ENCODE measurements at places on chromosomes 5 and 9. TPM values are rescaled to one million over a fixed set of nuclear protein-coding genes. Genes with fewer than 3 reads are reported as not detected.

DNA sequence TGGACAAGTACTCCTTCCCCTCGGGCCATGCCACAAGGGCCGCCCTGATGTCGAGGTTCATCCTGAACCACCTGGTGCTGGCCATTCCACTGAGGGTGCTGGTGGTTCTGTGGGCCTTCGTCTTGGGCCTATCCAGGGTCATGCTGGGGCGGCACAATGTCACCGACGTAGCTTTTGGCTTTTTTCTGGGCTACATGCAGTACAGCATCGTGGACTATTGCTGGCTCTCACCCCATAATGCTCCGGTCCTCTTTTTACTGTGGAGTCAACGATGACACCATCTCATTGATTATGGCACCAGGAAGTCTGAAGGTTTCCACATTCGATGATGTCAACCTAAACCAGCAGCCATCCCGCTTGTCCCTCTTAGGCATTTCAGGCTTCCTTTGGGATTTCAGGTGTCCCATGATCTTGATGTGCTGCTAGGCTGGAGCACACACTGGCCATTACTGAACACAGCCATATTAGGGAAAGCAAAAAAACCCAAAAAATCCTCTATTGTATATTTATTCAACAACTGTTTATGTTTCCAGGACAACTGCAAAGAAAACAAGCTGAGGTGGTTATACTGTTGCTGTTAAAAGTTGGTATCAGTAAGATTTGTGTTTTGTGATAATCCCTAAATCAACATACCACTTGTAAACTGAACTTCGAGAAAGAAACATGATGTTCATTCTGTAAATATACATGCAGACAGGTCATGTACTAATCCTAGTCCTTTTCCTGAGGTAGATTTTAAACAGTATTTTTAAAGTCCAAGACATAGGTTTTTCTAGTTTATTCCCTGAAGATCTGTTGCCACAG, 1.1 kb downstream of the PLPP6 start:
- no peak for DNase-seq

GRCh38 chr5:101535626-101536025, 632.5 kb upstream of the ST8SIA4 start:
- DNase-seq = no peak

GRCh38 chr5:14292766-14293658, 149.9 kb downstream of the TRIO start:
- no peak for DNase-seq

GRCh38 chr9:38390442-38390841, 2.1 kb upstream of the ALDH1B1 start:
- DNase-seq = no peak

- DNase-seq = no peak
These were observed 9.1 kb downstream of the PIK3R1 start for GRCh38 chr5:68224509-68225187.

GRCh38 chr9:19967888-19968459, 179.1 kb upstream of the SLC24A2 start:
- DNase-seq = no peak

DNA sequence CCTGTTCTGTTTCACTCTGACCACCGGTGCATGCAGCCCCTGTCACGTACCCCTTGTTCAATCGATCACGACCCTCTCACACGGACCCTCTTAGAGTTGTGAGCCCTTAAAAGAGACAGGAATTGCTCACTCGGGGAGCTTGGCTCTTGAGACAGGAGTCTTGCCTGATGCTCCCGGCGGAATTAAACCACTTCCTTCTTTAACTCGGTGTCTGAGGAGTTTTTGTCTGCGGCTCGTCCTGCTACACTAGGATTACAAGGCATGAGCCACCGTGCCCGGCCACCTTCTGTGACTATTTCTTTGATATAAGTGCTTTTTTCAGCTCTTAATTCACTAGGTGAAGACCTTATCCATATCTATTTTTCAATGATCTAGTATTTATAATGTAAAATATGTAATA, 167.5 kb downstream of the TTC39B start:
- DNase-seq = no peak

DNA sequence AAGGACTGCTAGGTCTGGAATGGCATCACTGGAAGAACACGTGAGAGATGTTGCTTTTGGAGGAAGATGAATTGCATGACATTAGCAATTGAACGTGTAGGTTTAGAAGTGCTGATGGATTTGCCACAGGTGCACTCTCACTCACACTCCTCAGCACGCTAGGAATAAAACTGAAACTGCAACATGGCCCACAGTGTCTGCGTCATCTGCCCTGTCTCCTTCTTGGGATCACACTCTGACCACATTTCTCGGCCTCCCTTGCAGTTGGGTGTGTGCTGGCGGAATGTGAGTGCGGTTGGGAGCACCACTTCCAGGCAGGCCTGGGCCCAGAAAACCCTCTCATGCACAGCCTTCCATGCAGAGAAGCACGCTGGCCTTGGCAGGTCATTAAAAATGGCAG, 152.8 kb upstream of the LHFPL2 start:
- no peak for DNase-seq

DNA sequence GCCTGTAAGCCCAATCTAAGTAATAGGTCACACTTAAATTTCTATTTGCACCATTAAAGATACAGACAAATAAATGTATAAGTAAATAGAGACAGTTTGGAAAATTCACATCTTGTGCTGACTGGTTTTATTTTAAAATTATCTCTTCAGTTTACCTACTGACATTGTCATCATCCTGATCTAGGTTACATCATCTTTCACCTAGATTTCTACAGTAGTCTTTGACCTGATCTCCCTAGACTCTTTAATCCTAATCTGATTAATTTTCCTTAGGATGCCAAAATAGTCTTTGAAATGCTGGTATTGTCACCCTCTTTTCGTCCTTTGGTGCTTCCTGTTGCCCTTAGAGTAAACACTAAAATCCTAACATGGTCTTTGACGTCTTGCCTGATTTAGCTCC, 43.9 kb downstream of the NDUFS4 start:
- no peak for DNase-seq

DNA sequence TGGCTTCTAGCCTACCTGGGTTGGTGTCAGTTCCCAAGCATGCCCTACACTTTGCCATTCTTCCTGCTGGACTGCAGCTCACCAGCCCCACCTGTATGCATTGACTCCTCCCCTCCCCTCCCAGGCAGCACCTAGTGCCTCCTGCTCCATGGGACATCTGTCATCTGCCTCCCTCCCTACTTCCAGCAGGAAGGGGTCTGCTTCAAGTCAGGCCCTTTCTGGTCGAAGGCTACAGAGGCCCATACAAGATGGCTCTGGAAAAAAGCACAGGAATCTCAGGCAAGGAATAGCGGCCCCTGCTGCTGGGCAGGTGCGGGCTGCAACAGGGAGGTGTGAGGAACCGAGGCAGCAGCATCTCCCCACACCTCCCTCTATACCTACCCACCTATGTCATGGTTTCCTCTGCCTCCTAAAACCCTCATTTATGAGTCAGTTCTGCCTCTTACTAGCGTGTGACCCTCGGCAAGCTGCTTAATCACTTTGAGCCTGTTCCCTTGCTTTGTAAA, 19.7 kb downstream of the WWC1 start:
- no peak for DNase-seq

- peak; percentile 45 for DNase-seq
These were observed at the start of gene TEX48 for GRCh38 chr9:114681594-114682332. TSS of gene TEX48 (minus strand) at chr9:114682192. CDS start at chr9:114671723, 10,469 bp downstream.

DNA sequence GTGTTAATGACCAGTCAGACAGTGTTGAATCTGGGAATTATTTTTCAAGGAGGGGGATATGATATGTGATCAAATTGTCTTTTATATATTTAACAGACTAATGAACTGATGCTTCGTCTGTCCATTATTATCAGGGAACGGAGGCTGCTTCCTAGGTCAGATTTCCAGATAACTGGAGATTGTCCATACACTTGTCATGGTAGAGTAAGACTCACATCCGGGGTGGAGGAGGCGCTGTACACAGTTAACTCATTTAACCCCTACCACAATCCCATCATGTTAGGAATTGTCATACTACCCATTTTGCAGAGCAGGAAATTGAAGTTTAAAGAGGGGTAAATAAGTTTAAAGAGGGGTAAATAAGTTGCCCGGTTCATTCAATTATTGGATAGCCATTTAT, 55.9 kb downstream of the ARHGAP26 start:
- DNase-seq = no peak

DNA sequence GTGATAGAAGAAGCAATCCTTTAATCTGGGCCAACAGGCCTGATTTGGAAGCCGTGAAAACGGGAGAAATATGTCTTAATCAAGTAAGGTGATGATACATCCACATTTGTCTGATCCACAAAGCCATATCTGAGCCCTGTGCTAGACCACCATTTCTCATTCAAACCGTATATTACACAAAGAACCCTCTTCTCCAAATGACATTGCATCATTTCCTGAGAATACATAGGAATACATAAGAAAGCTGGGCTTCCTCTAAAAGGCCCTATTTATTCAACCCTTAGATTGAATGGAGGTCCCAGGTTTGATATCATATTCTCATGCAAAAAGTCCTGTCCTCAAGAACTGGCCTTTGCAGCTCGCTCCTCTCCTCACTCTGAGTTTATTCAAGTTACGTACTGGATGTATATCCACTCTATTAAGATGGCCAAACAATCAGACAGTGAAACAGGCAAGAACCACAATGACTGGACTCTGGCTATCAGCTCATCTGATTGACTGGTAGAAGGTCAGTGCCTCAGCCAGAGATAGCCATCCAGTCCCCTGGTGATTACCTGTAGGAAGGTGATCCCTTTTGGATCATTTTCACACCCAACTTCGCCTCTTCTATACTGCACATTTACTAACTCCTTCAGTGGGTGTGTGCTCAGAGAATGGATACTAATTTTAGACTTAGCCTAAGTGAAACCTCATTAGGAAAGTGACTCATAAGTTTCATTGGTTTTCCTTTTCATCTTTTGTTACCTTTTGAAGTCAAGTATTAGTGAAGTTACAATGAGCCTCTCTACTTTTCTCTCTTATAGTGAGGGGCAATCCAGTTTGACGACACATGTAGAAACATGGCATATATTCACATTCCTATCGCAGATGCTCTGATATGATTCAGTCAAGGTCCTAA, 167.6 kb upstream of the WWC1 start:
- no peak for DNase-seq

- no peak for DNase-seq
These were observed 424.1 kb upstream of the KIF2A start for GRCh38 chr5:61881821-61882487.

DNA sequence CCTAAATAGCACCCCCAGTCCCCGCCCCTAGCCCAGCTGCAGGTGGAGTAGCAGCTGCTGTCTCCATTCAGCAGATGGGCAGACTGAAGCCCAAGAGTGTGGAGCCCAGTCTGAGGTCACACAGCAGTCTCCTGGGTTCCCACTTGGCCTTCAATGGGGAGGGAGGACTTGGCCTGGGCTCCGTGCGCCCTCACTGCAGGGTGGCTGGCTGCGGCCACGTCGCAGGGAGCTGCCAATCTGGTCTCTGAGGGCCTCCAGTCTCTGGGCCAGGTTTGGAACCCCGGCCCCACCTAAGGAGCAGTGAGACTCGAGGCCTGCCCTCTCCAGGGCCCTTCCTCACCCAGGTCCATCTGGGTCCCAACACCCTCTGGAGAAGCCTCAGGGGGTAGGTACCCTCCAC, 7.4 kb downstream of the KIF12 start:
- no peak for DNase-seq

Gene GPR151
- not detected for total RNA-seq

Gene CCDC183
- total RNA-seq = 1.5 TPM

Gene CCDC152
- 0.56 TPM for total RNA-seq

Gene PCDHA9
- not detected for total RNA-seq

Gene IL9
- not detected for total RNA-seq

Gene ADGRD2
- total RNA-seq = not detected

Gene LPAR1
- total RNA-seq = 12.7 TPM
